Stimulated activated CD4-positive, alpha-beta T cell treated with anti-CD3 and anti-CD28 coated beads, Interleukin-4, amount 100 ng/mL, for 4 hours (primary cell): ENCODE measurements at places on chromosomes 12 and 14.

DNA sequence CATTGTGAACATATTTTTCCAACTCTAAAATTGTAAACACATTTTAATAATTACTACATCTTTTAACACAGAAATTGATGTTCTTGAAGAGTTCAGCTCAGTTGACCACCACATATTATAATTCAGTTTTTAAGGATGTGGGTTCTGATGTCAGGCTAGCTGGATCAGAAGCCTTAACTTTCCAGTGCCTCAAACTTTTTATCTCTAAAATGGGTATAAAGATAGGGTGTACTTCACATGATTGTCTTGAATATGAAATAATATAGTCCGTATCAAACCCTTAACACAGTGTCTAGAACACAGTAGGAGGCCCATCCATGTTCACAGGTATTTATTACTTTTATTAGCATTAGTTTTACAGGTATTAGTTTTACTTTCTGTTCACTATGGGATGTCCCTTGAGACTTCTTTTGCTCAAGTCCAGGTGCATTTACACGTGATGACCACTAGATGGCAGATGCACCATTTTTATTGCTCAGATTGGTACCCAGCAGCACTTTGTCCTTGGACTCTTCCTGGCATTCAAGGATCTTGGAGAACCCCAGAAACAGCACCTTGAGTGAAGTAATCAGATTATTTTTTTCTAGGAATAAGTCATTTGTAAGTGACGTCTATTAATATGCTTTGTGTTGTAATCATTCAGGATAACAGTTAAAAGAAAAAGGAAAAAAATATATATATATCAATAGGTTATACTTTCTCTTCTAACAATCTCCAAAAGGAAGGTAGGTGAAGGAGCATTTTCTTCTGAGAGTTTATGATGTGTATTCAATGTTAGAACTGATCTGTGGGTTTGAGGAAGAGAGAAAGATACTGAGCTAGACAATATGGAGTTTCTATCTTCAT, 580.2 kb downstream of the ETNK1 start:
- DNase-seq = no peak

- DNase-seq = no peak
Observed at GRCh38 chr12:1995205-1995896, 8.9 kb downstream of the DCP1B start.

DNA sequence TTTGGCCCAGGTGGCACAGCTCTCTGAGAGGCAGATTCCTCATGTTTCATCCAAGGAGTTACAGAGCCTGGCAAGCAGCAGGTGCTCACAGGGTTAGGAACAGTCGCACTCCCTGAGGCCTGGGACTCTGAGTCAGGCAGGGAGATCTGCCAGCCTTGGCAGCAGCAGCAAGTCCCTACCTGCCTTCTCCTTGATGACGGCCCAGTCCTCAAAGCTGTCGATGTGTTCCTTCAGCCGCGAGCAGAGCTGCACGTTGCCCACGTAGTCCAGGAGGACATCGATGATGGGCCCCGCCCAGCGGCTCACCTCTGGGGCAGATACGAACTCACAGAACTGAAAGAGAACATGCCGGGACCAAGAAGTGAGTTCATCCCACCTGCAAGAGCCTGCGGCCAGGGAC, 10.4 kb downstream of the FAM181A start:
- no peak for DNase-seq

DNA sequence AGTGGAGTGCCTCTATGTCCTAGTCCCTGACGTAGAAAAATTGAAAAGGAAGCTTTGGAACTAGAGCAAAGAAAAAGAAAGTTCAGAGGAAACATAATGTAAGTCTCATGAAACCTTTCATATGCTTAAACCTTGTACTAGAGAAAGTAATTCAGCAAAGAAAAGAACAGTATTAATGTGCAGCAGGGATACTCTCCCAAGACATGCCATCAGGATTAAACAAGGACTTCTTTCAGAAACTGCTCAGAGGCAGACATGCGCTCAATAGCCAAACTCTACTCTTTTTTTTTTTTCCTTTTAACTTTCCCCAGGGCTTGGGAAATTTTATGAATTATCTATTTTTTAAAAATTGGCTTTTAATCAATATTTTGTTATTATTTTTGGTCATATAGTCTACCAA, 7.1 kb upstream of the ASB8 start:
- DNase-seq = no peak

DNA sequence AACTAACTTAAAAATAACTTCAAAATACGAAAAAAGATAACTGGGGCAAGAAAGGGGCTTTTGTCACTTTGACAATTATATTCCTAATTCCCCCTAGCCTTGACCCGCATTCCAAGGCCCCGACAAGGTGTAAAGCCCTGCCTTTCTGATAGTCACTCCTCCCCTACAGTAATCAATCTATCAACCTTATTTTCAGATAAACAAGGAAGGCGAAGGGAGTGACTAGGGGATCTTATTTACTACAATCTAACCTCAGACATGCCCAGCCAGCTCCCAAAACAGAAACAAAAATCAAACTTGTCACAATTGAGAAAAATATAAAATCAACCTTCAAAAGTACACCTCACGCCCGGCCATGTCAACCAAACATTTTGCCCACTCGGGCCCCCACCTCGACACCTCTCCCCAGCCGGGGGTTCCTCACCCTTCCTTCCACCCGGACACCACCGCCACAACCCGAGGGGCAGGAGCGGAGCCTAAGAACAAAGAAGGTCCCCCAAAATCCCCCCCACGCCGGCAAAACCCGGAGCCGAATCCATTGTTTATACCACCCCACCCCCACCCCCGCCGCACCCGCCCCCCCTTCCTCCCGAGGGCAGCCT, 562 bp downstream of the ZFYVE1 start:
- no peak for DNase-seq

- peak; percentile 53 for DNase-seq
Observed at GRCh38 chr12:123106640-123107359, 44.1 kb downstream of the PITPNM2 start.
